Stimulated activated CD4-positive, alpha-beta T cell treated with anti-CD3 and anti-CD28 coated beads, TNF-alpha, amount 100 ng/mL, for 48 hours (primary cell): ENCODE measurements at places on chromosomes 4 and X.
A peak's percentile ranks its signal among the peaks of the same experiment; 100 is the strongest.

- DNase-seq: no peak
Observed at GRCh38 chr4:110104661-110105060, 93.8 kb downstream of the ELOVL6 start.

DNA sequence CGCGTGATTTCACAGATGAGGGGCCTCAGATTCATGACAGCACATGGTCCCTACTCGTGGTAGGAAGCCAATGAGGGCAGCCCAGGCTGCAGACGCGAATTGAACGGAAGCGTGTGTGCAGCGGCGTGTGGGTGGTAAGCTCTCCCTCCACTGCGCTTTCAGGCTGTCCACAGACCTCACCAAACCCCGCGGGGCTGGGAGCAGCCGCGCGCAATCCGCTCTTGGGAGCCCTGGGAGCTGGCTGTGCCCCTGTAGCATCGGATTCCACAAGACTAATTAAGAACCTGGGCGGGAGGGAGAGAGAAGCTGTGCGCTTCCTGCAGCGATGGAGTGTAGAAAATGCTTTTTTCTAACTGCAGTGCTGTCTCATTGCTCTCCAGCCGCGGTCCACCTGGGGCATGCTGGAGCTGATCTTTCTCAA lies 134.9 kb downstream of the STOX2 start:
- no peak for DNase-seq

DNA sequence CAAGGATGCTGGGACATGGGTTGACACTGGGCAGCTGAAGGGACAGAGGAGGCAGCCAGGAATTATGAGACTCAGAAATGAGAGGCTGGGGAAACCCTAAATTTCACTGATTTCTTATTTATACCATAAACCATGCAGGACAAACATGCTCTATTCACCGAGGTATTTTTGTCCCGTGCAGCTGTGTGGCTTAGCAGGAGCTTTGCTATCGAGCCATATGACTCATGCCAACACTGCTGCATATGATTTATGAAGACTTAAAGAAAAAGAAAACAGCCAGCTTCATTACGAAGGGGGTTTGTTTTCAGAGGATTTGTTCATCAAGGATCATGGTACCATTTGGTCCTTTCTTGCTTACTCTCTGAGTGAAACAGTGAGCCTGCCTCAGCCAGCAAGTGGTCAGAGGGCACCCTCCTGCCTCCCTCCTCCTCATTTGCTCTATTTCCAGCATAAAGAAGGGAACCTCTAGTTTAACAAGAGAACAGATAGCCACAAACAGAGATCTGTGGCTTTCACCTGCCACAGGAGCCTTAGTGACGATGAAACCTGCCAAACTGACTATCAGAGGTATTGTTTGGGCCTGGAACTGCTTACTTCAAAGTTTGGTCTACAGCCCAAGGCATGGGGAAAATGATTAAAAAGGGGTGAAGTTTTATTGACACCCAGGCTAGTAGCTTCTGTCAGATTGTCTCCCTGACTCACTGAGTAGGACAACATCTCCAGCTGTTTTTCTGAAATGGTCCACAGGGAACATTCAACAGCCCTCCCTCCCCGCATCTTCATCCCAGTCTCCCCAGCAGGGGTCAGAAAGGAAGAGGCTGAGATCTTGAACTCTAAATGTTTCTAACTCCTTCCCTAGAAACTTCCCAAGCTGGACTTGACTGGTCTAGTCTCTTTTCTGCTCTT lies 80.1 kb upstream of the MAML3 start:
- no peak for DNase-seq

DNA sequence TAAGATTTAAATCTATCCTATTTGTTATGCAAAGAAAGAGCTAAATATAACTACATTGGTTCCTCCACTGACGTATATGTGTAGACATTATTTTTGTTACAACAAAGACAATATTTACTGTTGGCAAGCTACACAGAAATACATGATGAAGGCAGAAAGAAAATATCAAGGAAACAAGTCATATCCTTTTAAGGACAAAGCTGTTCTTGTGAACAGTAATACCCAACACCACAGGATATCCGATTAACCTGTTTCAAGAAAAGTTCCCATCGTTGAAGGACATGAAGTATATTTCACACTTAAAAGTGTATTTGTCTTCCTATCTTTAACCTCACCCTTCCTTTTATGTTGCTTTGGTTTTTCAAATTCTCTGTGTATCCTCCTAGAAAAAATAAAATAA lies 235.8 kb upstream of the AADAT start:
- no peak for DNase-seq

DNA sequence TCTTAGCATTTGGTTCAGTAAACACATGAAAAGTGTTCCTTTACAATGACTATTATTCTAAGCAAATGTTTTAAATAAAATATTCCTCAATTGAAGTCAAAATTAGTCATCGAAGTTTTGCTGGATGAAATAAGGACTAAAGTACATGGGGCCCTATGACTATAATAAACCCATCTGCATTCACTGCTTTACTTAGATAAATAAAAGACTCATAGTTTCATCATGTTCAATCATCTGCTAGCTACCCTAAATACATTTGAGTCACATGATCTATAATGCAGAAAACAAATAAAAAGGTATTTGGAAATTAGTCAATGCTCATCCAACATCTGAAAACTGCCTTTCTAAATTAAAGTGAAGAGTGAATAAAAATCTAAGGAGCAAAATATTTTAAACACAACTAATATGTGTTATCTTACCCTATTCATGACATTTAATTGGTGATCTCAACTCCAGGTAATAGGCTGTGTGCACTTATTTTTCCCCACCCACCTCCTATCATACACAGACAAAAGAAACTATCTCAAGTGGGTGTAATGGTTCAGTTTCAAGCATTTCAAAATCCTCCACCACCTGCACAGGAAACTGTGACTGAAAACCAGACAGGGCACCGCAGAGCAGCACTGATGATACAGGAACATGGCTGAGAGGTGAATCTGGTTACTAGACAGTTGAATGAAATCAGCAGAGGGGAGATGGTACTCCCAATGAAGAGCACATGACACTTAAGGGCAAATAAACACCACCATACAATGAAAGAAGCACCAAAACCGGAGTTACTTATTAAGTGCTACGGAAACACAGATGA lies 78.6 kb downstream of the CAMK2D start:
- DNase-seq: peak; percentile 78

GRCh38 chr4:106333186-106333585 lies 16.8 kb downstream of the AIMP1 start:
- no peak for DNase-seq

- DNase-seq: no peak
Observed at GRCh38 chr4:6676722-6677558, 16.7 kb upstream of the S100P start.

- DNase-seq: no peak
Observed at GRCh38 chr4:76622717-76623116, 187.7 kb downstream of the SHROOM3 start.

DNA sequence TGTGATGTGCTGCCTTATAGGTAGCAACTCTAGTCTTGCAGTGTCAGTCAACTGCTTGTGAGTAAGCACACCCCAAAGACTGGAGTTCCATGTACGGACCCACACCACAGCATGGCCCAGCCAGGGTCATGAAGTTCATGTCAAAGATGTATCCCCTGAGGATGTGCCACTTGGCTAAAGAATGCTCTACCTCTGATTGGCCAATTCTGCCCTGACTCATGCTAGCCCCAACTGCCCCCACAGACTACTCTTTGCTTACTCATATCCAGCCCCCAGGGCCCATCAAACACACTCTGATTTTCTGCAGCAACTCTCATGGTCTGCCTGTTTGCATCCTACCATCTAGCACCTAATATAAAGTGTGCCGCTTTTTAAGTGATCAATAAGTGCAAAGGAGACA lies 62.5 kb downstream of the CHRDL1 start:
- no peak for DNase-seq

DNA sequence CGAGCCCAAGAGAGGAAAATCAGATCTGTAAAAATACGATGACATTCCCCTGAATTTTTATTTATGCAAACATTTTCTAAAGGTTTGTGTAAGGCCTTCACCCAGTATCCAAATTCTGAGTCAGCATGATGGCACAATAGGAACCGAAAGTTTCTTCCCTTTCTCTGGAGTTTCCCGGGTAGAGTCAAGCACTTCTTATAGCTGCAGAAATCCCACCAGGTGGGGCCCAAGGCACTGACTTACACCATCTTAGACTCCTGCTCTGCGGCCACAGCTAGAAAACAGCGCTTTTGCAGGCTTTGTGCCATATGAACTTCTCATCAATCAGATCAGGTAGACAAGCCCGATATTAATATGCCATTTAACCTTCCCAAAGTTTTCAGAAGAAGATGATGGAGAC lies 13.4 kb downstream of the LEF1 start:
- DNase-seq: no peak

DNA sequence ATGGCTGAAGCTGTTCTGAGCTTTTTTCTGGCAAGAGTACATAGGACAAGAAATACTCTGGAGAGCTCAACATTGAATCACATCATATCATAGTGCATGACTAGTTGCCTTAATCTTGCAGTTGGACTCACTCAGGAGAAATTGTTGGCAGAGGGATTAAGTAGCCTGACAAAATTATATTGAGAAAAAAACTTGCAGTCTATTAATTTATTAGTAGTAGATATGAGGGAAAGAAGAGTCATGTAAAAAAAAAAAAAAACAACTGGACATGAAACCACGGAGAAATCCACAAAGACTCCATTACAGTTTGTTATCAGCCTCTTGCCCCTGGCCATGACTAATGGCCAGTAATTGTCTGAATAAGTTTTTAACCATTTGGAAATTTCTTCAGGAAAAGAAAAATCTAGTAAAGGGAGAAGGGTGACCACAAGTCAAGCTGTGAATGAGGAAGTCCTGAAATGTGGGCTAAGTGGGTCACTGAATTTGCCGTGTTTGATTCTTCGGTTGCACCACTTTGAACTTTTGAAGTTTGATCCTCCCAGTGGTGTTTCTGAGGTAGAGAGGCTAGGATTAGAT lies 45.6 kb downstream of the FHL1 start:
- DNase-seq: no peak

- DNase-seq: no peak
Observed at GRCh38 chr4:119581190-119581873, 47.3 kb downstream of the PDE5A start.
